Aorta (tissue), 5 donors: ENCODE measurements at places on chromosomes 5 and 9. TPM values are rescaled to one million over a fixed set of nuclear protein-coding genes. Genes with fewer than 3 reads are reported as not detected.

DNA sequence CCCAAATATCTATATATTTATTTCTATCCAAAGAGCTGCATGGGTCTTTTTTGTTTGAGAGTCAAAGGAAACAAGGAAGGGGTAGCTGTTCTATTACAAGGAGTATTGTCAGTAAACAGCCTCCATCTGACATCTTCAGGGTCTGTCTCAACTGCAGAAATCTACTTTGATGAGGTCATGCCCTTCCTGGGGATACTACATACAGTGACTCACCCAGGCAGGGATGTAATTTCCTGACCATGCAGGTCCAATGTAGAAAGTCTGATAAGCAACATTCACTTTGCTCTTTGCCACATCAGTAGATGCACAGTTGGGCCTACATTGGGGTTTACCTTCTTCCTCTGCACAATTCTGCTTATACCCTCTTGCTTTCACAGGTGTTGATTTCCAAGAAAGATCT, 165.5 kb downstream of the TLR4 start:
- DNase-seq: no peak

DNA sequence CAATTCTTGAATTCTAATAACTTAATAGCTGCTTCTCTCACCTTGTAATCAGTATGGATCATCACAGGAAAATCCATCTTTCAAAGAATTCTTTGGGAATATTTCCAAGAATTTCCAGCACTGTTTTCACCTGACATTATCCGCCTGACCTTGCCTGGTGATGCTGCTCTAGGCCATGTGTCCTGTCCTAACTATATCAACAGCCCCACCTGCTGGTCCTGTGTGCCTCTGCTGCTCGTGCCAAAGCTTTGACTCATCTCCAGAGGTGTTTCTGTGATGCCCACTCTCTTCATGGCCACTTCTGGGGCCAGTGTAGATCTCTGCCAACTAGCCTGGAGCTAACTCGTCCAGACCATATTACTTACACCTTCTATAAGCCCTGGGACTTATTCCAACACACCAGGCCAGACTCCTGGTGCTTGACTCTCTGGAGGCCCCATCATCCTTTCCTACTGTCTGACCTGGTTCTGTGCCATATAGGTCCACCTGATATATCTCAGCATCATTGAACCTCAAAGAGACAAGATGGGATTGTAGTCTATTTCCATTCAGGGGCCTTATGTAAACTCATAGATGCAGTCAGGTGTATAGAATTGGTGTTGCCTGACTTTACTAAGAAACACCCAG, 67.5 kb upstream of the CKMT2 start:
- DNase-seq: no peak

- DNase-seq: no peak
Observed at GRCh38 chr5:89279391-89280036, 396.5 kb upstream of the MEF2C start.

DNA sequence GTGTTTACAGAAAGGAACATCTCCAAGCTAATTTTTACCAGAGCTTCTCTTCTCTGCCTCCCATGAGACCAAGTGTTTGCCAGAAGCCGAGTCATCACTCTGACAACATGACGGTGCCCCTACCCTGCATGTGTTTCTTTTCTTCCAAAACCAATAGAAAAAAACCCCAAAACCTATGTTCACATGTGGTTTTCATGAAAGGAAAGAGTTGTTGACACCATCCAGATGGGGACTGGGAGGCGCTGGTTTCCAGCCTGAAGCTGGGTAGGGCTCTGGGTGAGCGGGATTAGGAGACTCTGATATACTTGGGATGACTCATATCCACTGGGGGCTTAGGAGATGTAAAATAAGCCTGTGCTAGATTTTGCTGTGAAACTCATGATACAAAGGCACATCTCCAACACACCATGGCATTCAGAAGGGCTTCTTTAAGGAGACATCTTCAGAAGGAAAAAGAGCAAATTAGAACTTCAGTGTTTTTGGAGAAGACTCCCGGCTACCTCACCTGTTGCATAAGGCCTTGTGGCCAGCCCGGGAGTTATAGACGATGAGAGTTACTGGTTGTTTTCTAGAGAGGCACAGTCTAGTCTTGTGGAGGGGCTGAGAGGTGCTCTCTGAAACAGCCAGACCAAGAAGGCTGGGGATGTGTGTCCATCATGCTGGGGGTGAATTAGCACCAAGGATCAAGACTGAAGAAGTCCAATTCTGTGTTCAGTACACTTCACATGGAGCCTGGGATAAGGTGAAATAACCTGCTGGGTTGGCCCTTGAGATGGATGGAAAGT, 108.9 kb upstream of the LHFPL2 start:
- DNase-seq: no peak

DNA sequence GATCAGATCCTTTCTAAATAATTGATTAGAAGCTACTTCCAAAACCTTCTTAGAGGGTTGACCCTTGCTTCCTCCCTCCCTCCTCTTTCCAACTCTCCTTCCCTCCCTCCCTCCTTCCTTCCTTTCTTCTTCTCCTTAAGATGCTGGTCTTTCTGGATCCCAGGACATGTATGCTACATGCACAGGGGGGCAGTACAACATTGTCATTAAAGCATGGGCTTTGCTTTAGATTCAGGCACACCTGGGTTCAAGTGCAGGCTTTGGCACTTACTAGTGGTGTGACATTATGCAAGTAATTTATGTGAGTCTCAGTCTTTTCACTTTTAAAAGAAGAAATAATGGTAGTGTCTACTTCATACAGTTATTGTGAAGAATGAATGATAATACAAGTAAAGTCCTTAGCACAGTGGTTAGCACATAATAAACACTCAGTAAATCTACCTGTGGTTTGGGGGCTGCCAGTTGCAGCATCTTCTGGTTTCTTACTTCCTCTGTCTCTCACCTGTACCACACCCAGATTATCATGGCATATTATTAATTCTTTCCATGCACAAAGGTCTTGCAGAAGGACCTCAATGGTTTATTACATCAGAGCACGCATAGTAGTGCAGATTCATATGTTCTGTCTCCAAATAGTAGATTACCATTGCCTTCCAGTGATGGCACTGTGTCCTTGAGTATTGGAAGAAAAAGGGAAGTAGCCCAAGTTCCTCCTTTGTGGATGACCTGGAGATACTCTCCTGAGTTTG, 154.1 kb downstream of the ARHGAP26 start:
- DNase-seq: no peak

DNA sequence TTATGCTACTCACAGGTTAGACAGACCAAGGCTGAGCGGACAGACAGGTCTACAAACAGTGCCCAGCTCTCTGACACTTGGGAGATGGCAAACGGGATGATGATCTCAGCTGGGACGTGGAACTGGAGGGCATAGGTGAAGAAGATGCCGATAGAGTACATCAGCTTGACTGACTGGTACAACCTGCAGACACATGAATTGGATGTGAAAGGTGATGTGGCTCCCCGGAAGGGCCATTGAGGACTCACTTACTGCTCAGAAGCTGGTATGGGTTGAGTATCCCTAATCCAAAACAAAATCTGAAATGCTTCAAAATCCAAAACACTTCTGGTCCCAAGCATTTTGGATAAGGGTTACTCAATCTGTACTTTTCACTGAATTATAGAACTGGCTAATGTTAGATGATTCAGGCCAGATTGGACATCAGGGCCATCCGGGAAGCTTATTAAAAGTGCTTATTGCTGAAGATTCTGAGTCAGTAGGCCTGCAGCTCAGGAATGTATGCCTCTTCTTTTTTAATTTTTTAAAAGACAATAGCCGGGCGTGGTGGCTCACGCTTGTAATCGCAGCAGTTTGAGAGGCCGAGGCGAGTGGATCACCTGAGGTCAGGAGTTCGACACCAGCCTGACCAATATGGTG, 22.4 kb downstream of the SLC36A3 start:
- DNase-seq: no peak

DNA sequence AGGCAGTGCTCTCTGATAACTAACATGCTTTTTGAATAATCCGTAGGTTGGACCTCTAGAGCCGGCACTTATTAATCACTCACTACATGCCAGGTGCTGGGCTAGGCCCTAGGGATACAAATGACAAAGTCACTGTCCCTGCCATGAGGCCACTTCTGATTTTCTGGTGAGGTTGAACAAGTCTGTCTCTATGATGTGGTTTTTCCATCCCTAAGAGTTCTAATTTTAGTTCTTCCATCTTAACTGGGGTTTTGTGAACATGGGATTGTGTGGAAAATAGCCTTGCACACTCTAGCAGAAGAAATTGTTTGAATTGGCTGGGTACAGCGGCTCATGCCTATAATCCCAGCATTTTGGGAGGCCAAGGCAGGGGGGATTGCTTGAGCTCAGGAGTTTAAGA, 64.6 kb downstream of the IL31RA start:
- no peak for DNase-seq

GRCh38 chr5:1765880-1766235, 33.8 kb downstream of the MRPL36 start:
- DNase-seq: no peak

DNA sequence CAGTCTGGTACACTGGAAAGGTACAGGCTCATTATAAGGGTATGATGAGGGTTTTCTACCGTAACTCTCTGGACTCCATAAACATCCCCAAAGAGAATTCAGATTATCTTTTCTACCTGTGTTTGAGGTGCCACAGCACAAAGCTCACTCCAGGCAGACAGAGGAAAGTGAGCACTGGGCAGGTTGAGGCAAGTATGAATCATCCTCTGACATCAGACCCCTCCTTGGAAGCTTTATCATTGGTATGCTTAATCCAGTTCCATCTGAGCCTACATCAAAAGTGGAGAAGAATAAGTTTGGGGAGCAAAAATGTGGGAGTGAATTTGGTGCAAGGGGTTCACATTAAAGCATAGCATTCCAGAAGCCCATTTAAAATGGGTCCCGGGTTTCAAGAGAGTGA, 21.7 kb downstream of the C9orf152 start:
- no peak for DNase-seq

DNA sequence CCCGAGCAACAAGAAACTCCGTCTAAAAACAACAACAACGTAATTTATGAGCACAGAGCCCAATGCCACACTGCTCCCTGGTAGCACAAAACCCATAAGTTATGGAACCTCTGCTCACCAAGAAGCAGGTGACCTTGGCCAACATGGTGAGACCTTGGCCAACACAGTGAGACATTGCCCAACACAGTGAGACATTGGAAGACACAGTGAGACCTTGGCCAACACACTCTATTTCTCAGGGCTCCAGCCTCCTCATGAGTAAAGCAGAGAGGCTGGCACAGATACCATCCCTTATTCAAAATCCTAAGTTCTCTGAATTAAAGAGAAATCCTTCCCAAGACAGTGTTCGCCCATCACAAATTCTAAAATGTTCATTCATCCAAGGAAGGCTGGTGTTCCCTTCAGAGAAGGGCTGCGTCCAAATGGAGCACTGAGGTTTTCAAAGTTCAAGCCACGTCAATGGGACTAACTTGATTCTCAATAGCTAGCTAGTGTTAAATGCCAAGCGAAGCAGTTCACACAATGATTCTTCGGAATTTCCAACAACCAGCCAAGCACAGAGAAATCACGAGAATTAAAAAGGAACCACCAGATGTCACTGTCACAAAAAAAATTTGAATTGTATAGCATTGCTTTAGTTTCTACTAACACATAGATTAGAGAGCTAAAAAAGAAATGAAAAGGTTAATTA, 29.5 kb downstream of the TTC39B start:
- DNase-seq: no peak

- peak; percentile 60 for DNase-seq
Observed at GRCh38 chr9:69805962-69806515, 14.6 kb upstream of the CFAP95 start.

DNA sequence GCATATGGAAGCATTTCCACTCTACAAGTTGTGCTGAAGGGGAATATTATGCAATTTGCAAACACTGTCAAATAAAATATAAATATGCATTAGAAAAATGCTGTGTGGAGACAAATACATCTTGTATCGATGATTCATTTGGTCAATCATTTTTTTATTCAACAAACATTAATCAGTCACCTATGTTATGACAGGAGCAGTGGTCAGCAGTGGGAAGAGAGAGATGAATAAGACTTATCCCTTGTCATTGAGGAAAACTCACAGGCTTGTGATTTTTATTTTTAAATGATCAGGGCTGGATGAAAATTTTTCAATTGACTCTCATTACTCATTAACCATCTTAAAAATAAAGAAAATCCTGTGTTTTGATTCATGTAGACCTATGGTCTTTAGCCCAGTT, 574.1 kb downstream of the ACTL7B start:
- no peak for DNase-seq

GRCh38 chr9:99051851-99052250, 53.1 kb upstream of the TGFBR1 start:
- no peak for DNase-seq

- peak; percentile 84 for DNase-seq
Observed at GRCh38 chr5:109656829-109657228, 32.9 kb upstream of the MAN2A1 start.

DNA sequence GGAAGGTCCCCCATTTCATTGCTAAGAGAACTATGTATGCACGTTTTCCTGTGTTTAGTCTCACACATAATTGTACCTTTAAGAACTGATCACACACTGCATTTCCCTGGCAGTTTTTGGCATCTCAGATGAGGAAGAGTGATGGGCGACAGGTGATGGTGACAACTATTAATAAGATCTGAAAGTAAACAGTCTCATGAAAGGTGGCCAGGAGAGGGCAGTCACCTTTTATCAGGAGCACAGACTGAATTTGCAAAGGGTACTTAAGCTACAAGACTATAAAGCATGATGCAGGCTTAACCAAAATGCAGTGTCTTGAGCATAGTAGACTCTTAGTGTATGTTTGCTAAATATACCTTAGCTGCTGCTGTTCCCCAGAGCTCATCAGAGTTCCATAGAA, 91.5 kb downstream of the GHR start:
- no peak for DNase-seq

DNA sequence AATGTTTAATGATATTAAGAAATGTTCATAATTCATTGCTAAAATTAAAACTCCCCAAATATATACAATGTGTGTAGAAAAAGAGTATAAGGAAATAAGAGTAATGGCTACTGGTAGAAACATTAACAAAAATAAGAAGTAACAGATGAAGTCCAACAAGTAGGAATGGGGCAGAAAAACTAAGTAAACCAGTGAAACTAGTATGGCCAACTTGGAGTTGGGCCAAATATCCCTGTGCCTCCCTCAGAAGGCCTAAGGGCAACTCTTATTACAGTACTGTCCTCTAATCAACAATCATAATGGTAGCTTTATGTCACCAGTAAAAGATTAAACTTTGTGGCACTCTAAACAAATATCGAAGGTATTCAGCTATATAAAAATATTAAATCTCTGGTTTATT, 93.5 kb downstream of the SSBP2 start:
- no peak for DNase-seq

GRCh38 chr5:35188031-35188457, 42.2 kb downstream of the PRLR start:
- DNase-seq: no peak

The RASGRF2 gene
- polyA plus RNA-seq: 6.8 TPM

The NPR3 gene
- 11.0 TPM for polyA plus RNA-seq

The SHISAL2B gene
- polyA plus RNA-seq: not detected

The FOXD4L3 gene
- polyA plus RNA-seq: not detected

The BTNL9 gene
- polyA plus RNA-seq: 0.75 TPM
